ENCODE measurements at places on chromosomes 11 and 22. TPM values are rescaled to one million over a fixed set of nuclear protein-coding genes. Genes with fewer than 3 reads are reported as not detected.
A peak's percentile ranks its signal among the peaks of the same experiment; 100 is the strongest.

Gene PRODH
- total RNA-seq = not detected

Gene OR2AG1
- total RNA-seq = not detected

- no peak for DNase-seq
Observed at GRCh38 chr11:134794192-134794591, 382.1 kb upstream of the B3GAT1 start.

DNA sequence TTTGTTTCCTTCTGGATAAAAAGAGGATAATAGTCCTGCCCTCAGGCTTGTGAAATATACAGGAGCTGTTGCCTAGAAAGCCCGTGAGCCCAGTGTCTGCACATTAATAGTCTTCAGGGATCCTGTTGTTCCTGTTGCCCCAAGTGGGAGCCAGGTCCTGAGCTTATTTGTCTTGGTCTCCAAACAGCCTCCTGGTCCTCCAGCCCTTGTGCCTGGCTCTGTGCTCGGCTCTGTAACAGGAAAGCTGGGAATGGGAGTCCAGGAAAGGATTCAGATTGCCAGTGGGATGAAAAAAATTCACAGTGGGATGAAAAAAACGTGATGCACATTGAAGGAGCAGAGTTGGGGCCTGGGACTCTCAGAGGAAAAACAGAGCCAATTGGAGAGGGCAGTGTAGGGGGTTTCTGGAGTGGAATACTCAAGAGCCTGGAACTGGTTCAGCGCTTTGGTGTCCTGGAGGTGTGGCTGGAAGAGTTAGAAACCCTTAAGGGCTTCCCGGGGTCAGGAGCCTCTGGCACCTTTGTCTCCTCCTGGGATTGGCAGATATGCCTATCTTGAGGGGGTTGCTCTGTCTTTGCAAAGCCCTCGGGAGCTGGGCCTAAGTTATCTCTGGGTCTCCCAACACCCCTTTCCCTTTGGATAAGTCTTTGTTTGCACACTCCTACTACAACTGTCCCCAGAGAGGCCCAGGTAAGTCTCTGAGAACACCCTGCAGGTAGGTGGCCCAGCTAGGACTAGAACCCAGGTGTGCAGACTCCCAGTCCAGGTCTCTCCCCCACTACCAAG, 2.3 kb upstream of the INPPL1 start:
- no peak for DNase-seq

DNA sequence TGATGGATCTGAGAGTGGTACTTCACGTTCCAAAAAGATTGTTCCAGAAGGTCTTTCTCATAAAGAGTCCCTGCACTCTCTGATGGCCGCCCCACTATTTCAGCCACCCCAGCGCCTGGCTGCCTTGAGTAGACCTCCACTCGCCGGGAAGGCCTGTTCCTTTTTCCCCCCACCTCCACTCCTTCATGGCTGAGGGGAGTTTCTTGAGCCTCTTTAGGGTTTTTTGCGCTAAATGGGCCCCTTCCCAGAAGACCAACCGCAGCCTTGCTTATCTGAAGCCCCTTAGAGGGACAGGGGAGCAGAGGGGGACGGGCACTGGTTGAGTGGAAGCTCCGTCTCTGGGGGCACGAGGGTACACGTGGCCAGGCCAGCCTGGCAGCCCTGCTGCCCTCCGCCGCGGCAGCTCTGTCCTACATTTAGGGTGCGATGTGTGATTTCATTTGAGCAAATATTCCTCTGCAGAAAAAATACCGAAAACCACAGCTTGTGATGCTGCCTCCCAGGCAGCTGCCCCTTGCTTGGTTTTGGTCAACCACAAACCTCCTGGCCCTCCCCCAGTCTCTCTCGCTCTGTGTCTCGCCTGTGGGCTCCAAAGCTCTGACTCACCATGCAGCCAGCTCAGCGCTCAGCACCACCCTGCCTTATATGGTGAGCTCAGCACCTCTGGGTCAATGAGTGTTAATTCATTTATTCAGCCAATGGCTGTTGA, 88.7 kb downstream of the TP53I11 start:
- peak; percentile 98 for DNase-seq

- DNase-seq = no peak
Observed at GRCh38 chr11:116640641-116641402, 132.0 kb downstream of the BUD13 start.

GRCh38 chr11:97622795-97623194, 1233.0 kb downstream of the JRKL start:
- no peak for DNase-seq

GRCh38 chr22:28031383-28031922, 112.4 kb upstream of the PITPNB start:
- no peak for DNase-seq

DNA sequence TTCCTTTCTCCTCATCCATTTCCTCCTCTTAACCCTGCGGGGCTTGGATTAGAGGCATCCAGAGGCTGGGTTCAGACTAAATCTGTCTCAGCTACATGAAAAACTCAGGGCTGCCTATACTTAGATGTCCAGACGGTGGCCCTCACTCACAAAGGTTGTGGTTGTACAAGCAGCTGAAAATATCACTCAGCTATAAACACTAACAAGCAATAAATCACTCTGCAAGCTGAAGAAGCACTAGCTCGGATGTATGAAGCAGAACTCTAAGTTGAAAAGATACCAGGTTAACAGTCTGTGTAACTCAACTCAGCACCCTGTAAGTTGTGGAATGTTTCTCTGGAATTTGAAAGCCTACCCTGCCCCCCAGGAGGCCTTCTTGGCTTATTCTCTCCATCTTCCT, 82.9 kb downstream of the EXT2 start:
- DNase-seq = peak; percentile 71

DNA sequence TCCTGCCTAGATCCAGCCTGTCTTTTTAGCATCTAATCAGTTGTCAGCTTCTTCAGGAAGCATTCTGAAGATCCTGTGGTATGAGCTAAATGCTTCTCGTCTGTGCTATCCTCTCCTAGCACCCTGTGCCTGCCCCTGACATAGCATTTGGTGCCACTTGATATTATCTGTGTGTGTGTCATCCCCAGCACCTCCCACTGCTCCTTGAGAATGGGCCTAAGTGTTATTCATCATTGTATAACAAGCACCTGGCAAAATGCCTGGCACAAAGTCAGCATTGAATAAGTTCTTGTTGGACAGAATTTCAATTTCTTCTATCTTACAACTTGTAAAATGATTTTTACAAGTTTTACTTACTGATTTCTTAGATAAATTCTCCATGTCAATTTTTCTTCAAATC, 28.1 kb upstream of the OLFML1 start:
- peak; percentile 43 for DNase-seq

Gene DNAJB7
- not detected for total RNA-seq

DNA sequence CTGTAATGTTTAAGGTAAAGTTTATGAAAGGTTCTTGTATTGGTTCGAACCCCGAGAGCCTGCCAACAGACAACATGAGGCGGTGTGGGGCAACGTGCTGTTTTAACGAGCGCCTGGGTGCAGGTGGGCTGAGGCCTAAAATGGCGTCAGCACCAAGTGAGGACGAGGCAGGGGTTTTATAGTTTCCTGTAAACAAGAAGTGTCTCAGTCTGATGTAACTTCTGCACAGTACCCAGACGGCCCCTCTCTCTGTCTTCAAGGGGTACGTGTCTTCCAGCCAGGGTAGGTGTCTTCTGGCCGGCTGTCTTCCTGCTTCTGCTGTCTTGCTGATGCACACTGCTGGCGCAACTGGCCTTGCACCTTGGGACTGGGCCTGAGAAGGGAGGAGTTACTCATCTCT, 2.7 kb downstream of the PPFIBP2 start:
- DNase-seq = no peak

Gene SORL1
- total RNA-seq = 0.42 TPM

- DNase-seq = peak; percentile 95
Observed at GRCh38 chr11:120546312-120547205, 35.0 kb downstream of the GRIK4 start.

Gene TEF
- total RNA-seq = 7.6 TPM

DNA sequence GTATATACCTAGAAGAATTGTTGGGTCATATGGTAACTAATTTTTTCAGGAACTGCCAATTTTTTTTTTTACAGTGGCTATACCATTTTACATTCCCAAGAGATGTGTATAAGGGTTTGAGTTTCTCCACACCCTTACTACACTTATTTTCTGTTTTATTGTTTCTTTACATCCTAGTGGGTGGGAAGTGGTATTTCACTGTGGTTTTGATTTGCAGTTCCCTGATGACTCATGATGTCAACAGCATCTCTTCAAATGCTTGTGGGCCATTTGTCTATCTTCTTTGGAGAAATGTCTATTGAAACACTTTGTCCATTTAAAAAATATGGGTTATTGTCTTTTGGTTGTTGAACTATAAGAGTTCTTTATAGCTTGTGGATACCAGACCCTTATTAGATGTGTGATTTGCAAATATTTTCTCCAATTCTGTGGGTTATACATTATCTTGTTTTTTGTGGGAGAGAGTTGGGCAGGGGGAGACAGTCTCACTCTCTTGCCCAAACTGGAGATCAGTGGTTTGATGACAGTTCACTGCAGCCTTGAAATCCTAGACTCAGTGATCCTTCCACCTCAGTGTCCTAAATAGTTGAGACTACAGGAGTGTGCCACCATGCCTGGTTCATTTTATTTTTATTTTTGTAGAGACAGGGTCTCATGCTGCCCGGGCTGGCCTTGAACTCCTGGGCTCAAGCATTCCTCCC, 30.3 kb upstream of the PISD start:
- peak; percentile 44 for DNase-seq

Gene OR8G5
- total RNA-seq = not detected

Gene SLC25A18
- total RNA-seq = not detected

- no peak for DNase-seq
Observed at GRCh38 chr11:3949125-3949524, 93.7 kb downstream of the STIM1 start.

DNA sequence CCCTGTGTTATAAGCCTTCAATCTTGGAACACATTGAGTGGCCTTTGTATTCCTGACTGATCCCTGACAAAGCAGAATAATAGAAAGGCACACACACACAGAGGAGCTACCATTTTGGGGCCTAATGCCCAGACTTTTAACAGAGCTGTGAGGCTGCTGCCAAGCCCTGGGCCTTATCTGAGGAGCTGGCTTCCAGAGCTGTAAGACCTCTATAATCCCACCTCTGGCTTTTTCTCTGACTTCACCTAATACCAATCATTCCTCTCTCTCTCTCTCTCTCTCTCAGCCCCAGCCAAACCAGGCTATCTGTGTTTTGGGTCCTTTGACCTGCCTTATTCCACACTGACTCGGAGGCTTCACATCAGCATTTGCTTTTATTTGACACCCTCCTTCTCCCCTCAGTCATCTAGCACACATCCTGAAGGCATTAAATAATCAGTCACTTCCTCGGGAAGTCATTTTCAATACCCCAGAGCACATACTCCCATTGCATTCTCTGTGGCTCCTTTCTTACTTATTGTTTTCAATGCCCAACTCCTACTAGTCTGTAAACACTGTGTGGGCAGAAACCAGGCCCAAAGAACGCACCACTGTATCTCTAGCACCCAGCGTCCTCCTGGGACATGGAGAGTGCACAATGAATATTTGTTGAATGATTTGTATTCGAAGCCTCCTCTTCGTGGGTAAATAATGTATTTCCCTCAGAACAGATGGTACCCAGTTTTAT, 21.2 kb upstream of the TRIM44 start:
- DNase-seq = no peak

DNA sequence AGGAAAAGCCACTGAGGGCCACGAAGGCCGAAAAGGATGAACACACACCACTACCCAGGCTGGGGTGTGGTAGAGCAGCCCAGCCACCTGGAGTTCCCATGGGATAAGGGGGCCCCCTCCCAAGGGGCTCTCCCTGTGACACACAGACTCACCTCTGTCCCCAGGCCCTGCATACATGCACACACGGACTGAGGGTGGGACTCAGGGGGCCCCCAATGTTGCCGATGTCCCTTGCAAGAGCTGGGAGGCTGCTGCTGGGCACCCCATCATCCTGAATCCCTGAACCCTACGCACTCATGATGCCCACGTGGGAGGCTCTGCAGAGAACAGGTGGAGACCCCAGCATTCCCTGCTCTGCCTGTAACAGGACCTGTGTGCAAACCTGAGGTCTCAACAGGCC, 14.5 kb downstream of the SHANK2 start:
- DNase-seq = no peak

Gene UCP2
- 7.6 TPM for total RNA-seq

Gene POU2AF2
- not detected for total RNA-seq

DNA sequence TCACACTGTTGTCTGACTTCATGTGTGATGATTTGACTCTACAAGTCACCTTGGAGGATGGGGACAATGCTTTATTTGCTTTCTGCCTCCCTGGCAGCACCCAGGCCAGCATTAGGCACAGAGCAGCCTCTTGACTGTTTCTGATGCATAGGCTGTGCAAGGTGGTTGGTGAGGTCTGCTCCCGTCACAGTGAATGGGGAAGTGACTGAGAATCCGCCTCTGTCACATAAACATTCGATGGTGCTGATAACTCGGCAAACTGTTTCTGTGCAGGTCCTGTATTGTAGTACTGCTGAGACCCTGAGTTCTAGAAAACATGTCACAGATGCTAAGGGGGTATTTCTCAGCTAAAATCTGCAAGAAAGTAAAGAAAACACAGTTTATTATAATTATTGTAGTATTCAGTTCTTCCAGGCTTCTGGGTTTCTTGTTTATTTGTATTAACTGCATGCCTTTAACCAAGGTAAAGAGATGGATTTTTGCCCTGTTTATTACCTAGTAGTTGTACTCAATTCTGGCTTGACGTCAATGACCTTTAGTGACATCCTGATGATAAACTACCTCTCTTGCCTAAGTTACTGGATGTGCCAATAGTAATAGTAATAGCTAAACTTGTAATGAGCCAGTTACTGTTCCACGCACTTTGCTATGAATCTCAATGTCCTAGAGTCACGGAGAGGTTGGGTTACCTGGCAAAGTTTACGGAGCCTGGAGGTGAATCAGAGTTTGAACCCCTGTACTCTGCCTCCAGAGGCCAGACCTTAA, 24.8 kb upstream of the RCN1 start:
- DNase-seq = no peak

DNA sequence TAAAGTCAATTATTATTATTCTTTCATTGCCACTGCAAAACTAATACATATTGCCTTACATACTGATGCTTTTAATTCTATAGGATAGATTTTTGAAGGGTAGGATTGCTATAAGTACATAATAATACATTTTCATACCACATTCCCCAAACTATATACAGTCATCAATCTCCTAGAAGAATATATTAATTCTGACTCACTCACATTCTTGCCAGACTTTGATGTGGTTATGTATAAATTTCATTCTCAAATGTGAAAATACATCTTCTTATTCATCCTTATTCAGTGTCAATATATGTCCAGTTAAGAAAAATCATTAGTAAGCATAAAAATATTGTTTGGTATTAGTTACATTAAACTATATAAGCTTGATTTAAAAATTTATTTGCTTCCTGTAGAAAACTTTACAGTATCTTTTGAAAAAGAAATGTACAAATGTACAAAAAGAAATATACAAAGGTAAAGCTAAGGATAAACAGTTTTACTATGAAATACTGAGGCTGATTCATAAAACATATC, 458.8 kb upstream of the CNTN5 start:
- no peak for DNase-seq

- DNase-seq = no peak
Observed at GRCh38 chr11:80346353-80347059, 905.7 kb upstream of the TENM4 start.

Gene EHF
- not detected for total RNA-seq
